Heart right ventricle (tissue), 16 donors: ENCODE measurements at places on chromosomes 7 and 10. TPM values are rescaled to one million over a fixed set of nuclear protein-coding genes. Genes with fewer than 3 reads are reported as not detected.

GRCh38 chr10:128825626-128826025 lies 641.4 kb upstream of the MGMT start:
- no peak for DNase-seq

The TRIM73 gene
- total RNA-seq = 1.2 TPM

DNA sequence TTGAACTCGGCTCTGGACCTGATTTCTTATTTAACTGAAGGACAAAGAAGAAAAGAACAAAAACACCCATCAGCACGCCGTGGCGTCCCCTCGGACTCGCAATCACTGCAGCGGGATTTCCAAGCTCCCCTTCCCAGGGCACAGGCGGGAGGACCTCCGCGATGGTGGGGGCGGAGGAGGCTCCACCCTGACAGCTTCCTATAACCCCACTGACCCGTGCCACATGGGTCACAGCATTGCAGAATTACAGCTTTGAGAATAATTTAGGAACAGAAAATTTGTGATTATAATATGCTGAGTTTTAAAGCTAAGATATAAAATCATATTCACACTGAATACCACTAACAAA lies 129.7 kb upstream of the SEC61G start:
- no peak for DNase-seq

GRCh38 chr10:106980495-106981451 lies 183.7 kb downstream of the SORCS1 start:
- no peak for DNase-seq

The SNCG gene
- 10.3 TPM for total RNA-seq

GRCh38 chr7:111089822-111090426 lies 1.0 kb upstream of the LRRN3 start:
- no peak for DNase-seq

GRCh38 chr7:111486472-111487142 lies 75.7 kb downstream of the IMMP2L start:
- DNase-seq = no peak

DNA sequence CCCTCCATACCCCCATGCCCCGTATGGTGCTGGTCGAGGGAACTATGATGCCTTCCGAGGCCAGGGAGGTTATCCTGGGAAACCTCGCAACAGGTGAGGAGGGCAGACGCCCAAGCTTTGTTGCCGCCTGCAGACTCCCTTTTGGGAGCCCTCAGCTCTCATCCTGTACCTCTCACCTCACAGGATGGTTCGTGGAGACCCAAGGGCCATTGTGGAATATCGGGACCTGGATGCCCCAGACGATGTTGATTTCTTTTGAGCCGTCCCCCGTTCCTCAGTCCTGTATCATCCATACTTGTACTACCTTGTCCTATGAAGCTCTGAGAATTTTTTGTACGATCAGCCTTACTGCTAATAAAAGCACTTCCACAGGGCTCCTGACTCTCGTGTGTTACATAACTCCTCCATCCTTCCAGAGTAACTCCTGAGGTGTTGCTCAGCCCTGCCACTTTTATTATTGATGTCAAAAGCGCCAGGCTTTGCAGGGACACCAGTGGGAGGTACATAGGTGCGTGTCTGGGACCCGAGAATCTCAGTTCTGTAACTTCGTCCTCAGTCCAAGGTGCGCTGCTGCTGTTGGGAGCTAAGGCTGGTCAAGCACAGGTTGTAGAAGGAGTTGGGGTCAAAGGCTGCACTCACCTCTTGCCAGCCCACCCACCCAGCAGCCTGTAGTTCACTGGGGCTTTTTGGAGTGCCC lies 1.1 kb downstream of the UFSP1 start:
- no peak for DNase-seq

DNA sequence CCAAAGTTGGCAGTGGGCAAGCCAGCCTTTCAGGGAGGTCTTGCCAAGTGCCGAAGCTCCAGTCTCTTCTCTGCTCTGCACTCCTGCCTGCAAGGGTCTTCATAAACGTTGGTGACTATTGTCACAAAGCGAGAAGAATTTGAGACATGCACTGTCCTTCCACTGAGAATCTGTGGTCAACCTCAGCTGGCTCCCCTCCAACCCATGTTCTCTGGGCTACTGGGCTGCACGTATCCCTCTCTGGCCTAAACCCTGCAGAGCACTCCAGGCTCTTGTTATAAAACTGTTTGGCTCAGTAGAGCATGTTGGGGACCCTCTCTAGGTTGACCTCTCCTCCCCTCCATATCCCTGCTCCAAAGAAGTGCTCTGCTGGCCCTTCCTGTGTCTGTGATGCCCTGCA lies 260.4 kb upstream of the NFE2L3 start:
- DNase-seq = no peak

- DNase-seq = no peak
Observed at GRCh38 chr7:109131141-109131540, 561.5 kb downstream of the DNAJB9 start.

The ORC5 gene
- 6.4 TPM for total RNA-seq

- DNase-seq = no peak
Observed at GRCh38 chr10:6395606-6396005, 184.5 kb downstream of the PRKCQ start.

The LDB3 gene
- 1,277 TPM for total RNA-seq

GRCh38 chr7:81533426-81533825 lies 236.4 kb downstream of the HGF start:
- DNase-seq = no peak

GRCh38 chr7:138029941-138030340 lies 28.1 kb upstream of the CREB3L2 start:
- no peak for DNase-seq

DNA sequence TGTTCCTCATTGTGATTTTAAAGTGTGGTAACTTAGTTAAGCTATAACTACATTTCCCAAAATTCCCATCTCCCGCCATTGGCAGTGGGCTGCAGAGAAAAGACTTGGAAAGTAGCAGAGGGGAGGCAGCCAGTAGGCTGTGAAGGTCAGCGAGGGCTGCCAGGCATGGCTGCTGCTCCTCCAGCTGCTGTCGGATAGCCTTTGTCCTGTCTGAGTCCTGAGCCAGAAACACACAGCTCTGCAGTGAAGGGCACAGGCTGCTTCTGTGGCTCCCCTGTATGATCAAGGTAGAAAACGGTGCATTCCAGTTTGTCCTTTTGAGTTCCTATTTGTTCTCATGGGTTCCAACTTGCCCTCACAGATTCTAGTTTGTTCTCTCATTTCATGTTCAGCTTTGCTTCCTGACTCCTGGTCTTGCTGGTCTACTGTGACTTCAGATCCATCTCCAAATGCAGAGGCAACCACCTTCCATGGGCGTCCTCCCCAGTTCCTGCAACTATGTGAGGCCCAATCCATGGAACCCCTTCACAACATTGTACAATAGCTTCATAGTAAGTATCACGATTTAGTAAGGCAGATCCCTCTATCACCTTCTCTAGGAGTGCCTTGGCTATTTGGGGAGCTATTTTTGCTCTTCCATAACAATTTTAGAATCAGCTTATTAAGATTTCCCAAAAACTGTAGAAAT lies 31.7 kb downstream of the SYPL1 start:
- no peak for DNase-seq

DNA sequence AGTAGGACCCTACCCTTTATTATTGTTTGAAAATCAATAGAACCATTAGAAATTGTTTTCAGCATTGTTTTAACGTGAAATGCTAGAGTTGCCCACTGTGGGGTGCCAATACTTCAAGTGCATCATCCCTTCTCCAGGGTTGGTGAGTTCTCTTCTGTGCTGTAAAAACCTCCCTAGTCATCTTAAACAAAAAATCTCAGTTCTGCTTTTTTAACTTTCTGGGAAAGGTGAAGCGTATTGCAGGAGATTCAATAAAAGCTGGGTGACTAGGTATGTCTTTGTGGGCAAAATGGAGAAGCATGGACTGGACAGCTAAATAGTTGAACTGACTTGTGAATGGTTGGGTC lies 699.1 kb downstream of the SUGCT start:
- no peak for DNase-seq

The SPDYE8 gene
- total RNA-seq = not detected

The SPDYE16 gene
- not detected for total RNA-seq

- no peak for DNase-seq
Observed at GRCh38 chr7:124251636-124252035, 218.8 kb upstream of the TMEM229A start.

- no peak for DNase-seq
Observed at GRCh38 chr7:2230226-2230625, 2.5 kb downstream of the MAD1L1 start.

DNA sequence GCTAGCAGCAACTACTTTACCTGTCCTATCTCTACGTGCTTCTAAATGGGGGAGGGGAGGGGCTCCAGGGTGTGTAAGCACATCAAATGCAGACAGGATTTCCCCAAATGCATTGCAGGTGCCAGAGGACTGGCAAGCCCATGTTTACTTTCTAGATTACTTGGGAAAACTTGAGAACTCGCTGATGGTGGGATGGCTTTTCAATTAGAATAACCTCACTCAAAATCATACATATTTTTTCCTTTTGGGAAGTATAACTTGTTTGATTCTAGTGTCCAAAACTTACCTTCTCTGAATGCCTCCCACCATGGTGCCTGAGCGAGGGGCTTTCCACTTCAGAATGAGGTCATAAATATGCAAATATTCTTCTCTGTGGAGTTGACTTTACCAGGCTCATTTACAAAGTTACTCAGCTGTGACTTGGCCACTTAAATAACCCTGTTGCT lies 191.3 kb upstream of the RHOBTB1 start:
- no peak for DNase-seq

DNA sequence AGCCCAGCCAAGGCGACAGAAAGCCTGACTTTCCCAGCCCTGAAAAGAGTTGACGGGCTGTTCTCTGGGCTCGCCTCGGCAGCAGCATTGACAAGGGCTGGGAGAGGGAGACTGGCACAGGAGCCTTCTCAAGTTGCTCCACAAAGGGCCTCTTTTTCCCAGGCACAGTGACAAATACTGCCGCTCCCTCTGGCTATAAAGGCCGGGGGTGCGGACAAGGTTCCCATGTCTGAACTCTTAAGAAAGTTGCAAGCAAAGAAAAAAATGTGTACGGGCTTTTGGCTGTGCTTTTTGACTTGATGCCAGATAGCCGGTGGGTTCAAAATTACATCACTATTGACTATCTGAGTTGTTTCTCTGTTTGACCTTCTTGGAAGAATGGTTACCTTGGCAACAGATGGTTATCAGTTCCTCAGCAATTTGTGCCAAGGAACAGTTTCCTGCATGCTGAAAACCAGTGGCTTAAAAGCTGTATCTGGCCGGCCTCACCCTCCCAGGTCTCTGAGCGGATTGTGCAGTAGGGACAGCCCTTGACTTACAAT lies 115.9 kb upstream of the EEPD1 start:
- peak; percentile 82 for DNase-seq

DNA sequence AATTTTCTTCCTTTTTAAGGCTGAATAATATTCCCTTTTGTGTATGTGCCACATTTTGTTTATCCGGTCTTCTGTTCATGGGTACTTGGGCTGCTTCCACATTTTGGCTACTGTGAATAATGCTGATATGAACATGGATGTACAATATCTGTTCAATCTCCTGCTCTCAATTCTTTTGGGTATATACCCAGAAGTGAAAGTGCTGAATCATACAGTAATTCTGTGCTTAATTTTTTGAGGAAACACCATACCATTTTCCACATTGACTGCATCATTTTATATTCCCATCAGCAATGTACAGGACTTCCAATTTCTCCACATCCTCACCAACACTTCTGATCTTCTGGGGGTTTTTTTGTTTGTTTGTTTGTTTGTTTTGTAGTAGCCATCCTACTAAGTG lies 135.0 kb upstream of the INHBA start:
- no peak for DNase-seq

DNA sequence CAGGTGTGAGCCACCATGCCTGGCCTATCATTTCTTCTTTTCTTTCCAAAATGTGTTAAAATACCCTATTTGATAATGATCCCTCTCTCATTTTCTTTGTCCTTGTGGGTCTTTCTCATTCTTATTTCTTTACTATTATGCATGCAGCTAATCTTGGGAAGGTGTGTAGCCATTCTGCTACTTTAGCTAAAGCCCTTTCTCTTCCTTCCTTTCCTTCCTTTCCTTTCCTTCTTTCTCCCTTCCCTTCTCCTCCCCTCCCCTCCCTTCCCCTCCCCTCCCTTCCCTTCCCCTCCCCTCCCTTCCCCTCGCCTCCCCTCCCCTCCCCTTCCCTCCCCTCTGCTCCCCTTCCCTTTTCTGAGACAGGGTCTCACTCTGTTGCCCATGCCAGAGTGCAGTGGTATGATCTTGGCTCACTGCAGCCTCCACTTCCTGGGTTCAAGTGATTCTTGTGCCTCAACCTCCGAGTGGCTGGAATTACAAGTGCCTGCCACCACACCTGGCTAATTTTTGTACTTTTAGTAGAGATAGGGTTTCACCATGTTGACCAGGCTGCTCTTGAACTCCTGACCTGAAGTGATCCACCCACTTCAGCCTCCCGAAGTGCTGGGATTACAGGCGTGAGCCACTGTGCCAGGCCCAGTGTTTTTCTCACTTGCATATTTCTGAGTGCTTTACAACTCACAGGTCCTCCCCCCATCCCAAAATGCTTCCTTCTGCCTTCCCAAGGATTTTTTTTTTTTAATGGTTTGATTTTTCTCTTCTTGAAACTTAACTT lies 42.3 kb downstream of the HIP1 start:
- no peak for DNase-seq

- no peak for DNase-seq
Observed at GRCh38 chr10:117408436-117409384, 33.5 kb upstream of the PDZD8 start.

DNA sequence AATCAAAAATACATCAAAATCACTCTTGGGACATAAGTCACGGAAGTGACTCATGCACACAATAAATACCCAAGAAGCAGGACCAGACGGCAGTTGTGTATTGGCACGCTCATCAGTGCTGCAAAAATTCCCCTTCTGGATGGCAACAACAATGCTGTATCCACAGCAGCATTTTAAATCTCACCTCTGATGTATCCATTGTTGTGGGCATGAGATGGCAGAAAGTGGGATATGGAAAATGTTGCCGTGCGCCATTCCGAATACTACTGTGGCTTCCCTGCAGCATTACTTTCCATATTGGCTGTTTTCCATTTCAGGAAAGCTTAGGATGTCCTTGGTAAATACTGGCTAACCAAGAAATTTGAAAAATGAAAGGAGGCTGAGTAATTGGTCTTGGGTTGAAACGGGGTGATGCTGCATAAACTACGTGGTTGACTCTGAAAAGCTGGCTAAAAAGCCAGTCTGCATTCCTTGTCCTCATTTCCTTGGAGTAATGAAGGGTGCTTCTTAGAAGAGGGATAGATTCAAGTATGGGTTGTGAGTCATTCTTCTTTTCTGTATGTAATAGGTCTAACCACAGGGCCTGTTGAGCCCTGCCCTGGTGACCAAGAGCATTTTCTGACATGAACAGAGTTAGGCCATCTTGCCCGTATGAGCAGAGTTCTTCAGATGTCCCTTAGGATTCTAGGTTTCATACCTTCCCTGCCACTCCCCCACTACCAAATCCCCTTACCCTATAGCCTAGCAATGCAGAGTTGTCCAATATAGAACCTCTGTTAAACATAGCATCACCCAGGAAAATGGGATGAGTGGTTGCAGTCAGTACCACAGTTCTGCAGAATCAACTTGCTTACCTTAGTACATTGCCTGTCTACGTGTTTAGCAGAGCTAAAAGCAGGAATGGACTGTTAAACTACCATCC lies 36.3 kb upstream of the TOMM7 start:
- DNase-seq = no peak
